ENCODE measurements at places on chromosomes 16 and 17.

DNA sequence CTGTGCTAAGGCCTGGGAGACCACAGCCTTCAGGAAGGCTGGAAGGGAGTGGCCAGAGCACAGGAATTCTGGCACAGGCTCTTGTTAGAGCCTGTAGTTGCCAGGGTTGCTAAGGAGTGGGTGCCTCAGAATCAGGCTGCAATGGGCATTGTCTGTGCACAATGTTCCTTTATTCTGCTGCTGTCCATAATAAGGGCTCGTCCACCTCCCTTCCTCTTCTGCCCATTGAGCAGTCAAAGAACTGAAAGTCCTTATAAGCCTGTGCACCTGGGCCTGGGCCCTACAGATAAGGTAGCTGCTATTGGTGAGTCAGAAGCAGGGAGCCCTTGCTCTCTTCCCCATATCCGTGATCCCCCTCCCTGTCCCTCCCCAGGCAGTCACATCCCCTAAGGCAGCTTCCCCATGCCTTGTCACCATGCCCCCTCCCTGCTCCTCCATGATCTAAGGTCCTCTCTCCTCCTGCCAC lies 5.4 kb upstream of the CNGB1 start:
- DNase-seq = no peak

DNA sequence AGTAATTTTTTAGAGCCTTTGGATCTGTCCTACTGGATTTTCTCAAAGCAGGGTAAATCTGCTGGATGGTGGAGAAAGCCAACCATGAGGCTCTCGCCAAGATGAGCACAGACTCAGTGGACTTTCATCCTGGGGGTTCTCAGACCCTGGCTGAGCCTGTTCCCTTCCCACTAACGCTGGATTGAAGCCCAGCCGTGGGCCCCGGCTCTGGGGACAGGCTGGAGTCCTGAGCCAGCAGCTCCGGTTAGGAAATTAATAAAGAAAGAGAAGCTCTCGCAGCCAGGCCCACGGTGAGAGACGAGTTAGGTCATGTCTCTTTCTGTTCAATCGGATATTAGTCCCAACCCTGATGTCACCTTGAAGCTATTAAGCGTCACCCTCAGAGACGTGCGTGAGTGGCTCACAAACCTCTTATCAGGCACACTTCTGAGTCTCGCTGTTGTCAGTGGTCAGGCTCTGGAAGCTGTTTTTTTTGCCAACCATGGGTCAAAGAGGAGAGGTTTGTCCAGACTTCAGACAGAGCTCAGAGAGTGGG lies 27.1 kb downstream of the MEOX1 start:
- DNase-seq = no peak

DNA sequence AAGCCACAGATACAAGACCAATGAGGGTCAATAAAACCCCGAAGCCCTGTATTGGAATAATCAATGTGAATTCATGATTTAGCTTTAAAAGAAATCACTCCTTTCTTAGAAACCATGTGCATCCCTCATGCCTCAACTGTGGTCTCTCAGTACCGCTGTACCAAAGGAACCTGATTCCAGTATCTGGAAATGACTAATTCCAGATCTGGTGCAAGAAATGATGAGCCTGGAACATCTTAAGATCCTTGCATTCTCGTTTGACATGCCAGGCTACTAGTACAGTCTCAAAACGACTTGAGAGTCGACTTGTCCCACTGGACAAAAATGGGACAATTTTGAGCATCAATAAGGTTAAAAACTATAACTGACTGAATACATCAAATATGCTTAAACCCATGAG lies 21.2 kb downstream of the USP31 start:
- no peak for DNase-seq

DNA sequence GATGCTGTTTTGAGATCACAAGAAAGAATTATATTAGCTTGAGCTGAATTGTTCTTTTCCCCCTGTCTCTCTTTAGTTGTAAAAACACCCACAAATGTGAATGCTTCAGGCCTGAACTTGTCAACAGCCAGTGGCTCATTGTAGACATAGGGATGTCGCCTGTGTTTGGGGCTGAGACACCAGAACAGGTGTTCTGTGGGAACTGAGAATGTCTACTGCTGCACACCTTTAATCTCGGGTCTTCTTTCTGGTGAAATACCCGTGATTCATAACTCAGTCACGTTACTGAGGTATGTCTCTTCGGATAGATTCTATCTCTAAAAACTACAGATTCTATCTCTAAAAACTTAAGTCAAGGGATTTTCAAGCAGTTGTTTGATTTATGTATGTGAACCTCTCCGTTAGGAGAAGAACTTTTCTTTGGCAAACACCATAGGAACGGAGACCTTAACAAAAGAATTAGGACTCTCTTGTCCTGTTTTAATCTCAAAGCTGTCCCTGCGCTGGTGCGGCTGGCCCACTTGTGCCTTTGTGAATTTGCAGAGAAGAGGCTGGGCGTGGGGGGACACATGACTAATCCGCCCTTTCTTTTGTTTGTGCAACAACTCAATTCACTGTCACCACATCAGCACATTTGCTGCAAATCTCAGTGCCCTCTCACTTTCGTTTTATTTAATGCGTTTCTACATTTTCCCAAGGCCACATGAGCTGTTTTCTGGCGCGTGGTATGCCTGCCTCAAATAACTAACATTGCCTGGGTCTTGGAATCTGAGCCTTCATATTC lies 643.0 kb downstream of the MAF start:
- DNase-seq = no peak

DNA sequence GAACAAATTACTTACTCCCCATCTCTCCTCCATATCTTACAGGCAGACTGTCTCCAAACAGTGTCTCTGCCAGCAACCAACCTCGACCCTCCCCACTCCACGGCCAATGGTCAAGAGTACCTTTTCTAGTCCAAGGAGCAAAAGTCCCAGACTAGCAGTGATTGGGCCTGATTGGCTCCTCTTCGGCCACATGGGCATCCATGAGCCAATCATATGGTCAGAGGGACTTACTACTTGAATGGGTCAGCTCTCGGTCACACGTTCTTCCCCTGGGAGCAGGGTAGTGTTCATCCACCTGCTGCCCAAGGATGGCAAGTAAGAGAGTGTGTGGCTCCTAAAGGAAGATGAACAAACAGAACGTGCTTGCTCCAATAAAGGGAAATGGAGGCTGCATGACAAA lies 84.6 kb downstream of the C16orf78 start:
- peak; percentile 9 for DNase-seq

DNA sequence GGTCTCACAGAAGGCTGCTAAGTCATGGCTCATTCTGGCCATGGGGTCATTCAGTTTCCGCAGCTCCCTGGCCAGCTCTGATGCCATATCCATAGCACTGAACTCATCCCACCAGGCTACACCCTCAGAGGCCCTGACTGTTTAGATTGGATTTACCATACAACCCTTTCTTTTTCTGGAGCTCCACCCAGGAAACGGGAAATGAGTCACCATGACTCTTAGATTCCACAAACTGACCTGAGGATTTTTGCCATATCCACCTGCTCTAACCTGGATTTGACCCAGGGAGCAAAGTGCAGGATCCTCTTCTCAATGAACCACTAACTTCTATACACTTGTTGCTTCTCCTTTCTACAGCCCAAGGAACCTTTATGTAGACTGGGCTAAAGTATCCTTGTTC lies 20.3 kb upstream of the CALB2 start:
- DNase-seq = no peak

GRCh38 chr17:80960797-80961452 lies 30.7 kb upstream of the CHMP6 start:
- no peak for DNase-seq

GRCh38 chr17:43051969-43052368 lies 26.9 kb downstream of the RND2 start:
- DNase-seq = no peak

DNA sequence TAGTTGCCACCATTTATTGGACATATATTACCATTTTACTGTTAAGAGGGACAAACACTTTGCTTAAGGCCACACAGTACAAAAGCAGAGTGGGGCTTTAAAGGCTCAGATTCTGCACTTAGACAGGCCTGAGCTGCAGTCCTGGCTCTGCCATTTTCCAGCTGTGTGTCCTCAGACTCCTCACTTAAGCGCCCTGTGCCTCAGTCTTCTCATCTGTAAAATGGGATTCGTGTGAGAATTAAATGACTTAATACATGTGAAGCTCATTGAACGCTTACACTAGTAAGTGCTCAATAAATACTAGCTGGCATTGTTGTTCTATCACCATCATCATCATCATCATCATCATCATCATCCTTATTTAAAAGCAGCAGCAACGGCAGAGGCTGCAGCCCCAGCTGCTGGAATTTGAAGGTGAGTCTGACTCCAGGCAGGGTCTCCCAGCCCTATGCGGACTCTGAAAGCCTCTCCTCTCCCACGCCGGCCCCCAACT lies 445 bp upstream of the CACNG5 start:
- no peak for DNase-seq

DNA sequence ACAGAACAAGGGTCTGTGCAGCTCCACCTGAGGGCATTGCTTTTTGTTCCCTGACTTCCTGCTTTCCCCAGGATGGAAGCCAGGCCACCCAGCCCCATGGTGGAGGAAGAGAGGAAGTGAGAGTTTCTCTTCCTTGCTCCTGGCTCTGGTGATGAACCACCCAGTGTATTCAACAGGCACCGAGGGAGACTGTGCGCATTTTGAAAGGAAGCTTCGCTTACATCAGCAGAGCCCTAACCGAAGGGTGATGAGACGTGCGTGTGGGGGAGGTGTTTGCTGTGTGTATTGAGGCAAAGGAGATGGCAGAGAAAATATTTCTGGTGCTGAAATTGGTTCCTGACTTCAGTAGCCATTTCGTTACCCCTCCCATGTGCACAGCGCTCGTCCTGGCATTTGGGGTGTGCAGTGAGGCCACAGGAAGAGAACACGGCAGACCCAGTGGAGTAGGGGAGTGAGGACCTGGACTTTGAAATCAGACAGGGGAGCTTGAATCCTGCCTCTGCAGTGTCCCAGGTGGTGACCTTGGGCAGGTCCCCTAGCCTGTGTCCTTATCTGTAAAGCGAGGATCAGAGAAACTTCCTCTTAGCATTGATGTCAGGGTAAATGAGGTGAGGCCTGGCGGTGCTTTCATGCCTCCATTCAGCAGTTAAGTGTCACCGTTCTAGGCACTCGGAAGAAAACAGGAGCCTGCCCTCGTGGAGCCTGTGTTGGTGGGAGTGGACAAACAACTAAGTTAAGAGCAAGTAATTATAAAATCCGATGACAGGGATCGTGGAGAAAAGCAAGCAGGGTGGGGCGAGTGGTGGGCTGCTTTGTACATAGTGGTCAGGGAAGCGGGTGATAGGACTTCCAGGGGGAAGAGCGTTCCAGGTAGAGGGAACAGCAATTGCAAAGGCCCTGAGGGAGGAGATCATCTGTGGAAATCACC lies 7.4 kb downstream of the CMIP start:
- peak; percentile 46 for DNase-seq

GRCh38 chr17:74080656-74081582 lies 122.6 kb upstream of the RPL38 start:
- no peak for DNase-seq

- DNase-seq = no peak
Observed at GRCh38 chr17:5200360-5200759, 8.7 kb upstream of the ZNF594 start.

- DNase-seq = no peak
Observed at GRCh38 chr16:87740441-87740840, 25.3 kb downstream of the KLHDC4 start.

DNA sequence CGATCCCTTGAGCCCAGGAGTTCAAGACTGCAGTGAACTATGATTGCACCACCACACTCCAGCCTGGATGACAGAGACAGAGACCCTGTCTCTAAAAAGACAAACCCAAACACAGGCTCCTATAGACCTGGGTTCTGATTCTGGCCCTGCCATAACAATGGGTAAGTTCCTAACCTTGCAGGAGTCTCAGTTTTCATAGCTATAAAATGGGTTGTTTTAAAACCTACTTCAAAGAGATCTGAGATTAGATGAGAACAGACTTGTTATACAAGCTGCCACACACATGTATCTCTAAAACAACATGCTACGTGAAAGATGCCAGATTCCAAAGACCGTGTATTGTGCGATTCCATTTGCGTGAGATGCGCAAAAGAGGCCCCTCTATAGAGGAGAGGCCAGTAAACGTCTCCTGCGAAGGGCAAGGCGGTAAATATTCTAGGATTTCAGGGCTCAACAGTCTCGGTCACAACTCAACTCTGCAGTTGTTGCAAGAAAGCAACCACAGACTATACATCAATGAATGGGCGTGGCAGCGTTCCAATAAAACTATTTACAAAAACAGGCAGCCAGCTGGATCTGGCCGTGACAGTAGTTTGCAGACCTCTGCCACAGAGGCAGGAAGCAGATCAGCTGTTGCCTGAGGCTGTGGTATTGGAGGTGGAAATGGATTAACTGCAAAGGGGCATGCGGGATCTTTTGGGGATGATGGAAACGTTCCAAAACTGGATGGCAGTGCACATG lies 5.9 kb downstream of the CORO7 start:
- no peak for DNase-seq

DNA sequence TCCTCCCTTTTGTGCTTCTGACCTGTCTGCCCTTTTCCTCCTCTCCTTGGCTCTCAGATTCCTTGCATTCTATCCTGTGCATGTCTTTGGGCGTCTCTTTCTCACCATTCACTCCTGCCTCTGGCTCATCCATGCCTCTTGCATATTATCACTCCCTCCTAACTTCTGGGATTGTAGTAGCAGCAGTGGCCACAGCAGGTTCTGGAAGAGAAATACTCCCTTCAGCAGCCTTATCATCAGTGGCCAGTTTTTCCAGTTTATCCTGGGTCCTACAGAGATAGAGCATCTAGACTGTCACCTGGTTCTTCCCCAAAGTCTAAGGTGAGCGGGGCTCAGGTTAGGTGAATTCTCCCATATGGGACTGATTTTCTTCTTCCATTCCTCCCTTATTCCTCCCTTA lies 354.0 kb upstream of the CCL2 start:
- no peak for DNase-seq

GRCh38 chr17:40451420-40451819 lies 8.2 kb downstream of the IGFBP4 start:
- no peak for DNase-seq

GRCh38 chr17:66487121-66487520 lies 184.7 kb downstream of the PRKCA start:
- no peak for DNase-seq

DNA sequence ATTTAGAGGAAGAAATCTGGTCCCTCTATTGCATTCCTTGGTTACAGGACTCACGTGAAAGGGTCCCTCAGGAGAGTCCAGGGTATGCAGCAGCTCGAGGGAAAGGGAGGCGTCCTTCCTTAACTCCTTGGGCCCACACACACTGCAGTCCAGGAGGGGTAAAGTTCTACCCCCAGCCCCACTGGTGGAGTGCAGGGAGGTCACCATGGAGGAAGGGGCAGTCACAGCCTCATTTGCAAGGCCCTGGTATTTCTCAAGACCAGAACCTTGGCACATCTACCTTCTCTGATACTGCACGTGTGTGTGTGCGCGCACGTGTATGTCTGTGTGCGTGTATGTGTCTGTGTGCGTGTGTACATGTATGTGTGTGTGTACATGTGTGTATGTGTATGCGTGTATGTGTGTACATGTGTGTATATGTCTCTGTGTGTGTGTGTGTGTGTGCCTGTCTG lies 11.1 kb downstream of the HIC1 start:
- DNase-seq = no peak

GRCh38 chr17:17749921-17750320 lies 68.7 kb downstream of the RAI1 start:
- peak; percentile 56 for DNase-seq

All from activated T-cell treated with anti-CD3 and anti-CD28 coated beads, Interleukin-2, amount 50 U/mL, for 1 hour (primary cell).